HepG2 (cell line): ENCODE measurements at places on chromosomes 1 and 21. TPM values are rescaled to one million over a fixed set of nuclear protein-coding genes. Genes with fewer than 3 reads are reported as not detected.

Gene SPAG17
- not detected in 2 replicates for total RNA-seq

Gene LEMD1
- total RNA-seq = 0.84 and 2.3 TPM in 2 replicates

Gene PRAMEF17
- total RNA-seq = not detected in 2 replicates

Gene TLCD4
- total RNA-seq = 11.9 and 14.5 TPM in 2 replicates

Gene UMODL1
- not detected in 2 replicates for total RNA-seq

GRCh38 chr1:200298242-200298641, 111.6 kb downstream of the ZNF281 start:
- DNase-seq = no peak

DNA sequence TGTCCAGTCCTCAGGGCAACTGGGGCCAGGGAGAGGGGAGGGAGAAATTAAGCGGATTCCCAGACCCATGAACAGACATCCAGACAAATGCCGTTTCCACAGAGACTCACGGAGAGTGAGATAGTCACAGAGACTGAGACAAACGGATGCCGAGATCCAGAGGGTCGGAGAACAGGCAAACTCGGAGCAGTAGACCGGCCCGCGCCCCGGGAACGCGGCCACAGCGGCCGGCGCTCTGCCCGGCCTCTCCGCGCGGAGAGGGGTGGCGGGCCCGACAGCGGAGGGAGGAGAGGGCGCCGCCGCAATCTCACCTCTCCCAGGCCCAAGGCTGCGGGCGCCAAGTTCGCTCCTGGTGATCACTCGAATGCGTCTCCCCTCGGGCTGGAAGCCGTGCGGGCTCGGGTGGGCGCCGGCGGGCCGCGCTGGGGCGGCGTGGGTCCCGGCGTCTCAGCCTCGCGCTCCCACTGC, 831 bp upstream of the FOXD2 start:
- no peak for DNase-seq

DNA sequence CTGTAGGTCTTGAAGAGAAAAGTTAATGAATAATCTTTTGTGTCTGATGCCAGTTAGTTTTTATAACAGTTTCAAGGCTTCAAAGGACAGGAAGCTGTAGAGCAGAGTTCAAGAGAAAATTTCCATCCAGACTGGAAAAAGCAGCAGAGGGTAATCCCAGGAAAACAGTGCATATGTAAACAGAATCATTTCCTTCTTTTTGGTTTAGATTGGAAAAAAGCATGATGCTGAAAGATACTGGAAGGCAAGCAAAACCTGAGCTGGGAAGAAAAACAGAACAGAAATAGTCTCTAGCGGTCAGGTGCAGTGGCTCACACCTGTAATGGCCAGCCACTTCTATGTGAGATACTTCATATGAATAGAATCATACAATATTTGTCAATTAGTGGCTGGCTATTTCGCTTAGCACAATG, 71.9 kb downstream of the ZSWIM5 start:
- peak; percentile 97 for DNase-seq

GRCh38 chr1:59266180-59266926, 30.5 kb upstream of the FGGY start:
- DNase-seq = no peak

GRCh38 chr1:175200678-175201521, 8.3 kb upstream of the KIAA0040 start:
- DNase-seq = no peak

GRCh38 chr1:107673006-107673405, 292.0 kb downstream of the VAV3 start:
- no peak for DNase-seq
